ENCODE measurements at places on chromosomes 1 and 21.
A peak's percentile ranks its signal among the peaks of the same experiment; 100 is the strongest.

DNA sequence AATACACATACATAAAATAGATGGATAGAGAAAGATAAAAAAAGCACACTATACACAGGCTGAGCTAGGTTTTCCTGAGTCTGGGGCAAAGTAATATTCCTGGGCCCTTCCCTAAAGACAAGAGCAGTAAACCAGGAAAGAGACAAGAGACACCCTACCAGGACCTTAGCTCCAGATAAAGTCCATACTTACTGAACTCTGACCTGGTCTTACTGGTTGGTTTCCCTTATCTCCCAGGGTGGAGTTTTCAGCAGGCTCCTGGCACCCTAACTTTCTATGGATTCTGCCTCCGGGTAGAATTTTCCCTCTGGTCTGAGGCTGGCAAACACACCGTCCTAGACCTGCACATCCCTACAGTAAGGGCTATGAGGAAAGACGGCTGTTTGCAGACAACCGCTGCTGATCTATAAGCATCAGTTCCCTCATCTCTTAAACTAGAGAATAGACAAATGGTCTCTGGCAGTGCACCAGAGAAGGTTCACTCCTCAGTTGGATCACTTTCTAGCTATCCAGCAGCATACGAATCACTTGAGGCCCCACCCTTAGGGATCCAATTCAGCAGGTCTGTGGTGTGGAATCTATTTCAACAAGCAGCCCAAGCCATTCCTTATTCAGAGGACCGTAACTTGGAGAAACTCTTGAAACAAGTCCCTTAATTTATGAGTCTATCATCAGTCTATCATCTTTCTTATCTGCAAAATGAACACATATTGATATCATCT is 52.0 kb downstream of the ARHGEF11 start:
- no peak for DNase-seq

GRCh38 chr1:39061951-39062350 is 35.8 kb downstream of the NDUFS5 start:
- no peak for DNase-seq

GRCh38 chr1:236809148-236809547 is 14.1 kb downstream of the MTR start:
- no peak for DNase-seq

DNA sequence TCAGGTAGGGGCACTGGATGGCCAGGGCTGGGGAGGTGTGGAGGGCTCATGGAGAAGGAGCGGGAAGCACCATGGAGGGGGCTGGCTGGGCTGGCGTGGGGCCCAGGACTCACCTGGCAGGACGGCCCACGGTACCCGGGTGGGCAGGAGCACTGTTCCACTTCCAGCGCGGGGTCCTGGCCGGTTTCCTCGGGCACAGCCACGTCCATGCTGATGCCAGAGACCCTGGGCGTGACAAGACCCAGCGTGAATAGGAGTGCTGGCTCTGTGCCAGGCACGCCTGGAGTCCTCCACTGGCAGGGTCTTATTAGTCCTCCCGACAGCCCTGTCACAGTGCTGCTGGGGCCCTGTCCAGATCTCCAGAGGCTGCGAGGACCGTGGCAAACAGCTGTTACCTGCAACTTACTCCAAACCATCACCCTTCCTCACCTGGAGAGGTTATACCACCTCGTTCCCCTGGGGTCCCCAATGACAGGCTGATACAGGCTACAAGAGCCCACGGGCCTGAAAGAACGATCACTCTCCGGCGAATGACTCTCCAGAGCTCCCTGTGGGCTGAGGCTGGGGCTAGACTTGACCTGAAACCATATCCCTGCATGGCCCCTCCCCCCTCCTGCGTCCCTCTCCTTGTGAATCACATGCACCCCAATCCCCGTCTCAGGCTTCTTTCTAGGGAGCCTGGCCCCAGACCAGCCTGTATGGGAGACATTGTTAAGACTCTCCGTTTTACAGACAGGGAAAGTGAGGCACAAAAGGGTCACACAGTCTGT is 62.1 kb downstream of the HSPG2 start:
- no peak for DNase-seq

GRCh38 chr1:151711951-151712350 is 4.7 kb downstream of the CELF3 start:
- DNase-seq = no peak

DNA sequence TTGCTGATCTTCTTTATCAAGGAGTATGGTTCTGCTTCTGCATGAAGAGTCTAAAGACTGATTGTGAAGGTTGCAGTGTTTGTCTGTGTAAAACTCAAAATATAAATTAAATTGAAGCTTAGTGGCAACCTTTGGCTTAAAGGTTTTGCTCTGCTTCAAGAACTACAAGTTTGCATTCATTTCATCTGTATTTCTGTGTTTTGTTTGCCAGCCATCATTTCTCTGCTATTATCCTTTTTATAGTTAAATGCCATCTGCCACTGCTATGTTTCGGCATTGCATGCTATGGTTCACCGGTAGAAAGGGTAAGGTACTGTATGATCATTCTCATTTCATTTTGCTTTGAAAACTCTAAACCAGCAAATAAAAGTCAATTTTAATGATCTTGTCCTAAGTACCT is 52.9 kb downstream of the OSBPL9 start:
- no peak for DNase-seq

- no peak for DNase-seq
Observed at GRCh38 chr1:203666609-203667008, 40.0 kb downstream of the ATP2B4 start.

DNA sequence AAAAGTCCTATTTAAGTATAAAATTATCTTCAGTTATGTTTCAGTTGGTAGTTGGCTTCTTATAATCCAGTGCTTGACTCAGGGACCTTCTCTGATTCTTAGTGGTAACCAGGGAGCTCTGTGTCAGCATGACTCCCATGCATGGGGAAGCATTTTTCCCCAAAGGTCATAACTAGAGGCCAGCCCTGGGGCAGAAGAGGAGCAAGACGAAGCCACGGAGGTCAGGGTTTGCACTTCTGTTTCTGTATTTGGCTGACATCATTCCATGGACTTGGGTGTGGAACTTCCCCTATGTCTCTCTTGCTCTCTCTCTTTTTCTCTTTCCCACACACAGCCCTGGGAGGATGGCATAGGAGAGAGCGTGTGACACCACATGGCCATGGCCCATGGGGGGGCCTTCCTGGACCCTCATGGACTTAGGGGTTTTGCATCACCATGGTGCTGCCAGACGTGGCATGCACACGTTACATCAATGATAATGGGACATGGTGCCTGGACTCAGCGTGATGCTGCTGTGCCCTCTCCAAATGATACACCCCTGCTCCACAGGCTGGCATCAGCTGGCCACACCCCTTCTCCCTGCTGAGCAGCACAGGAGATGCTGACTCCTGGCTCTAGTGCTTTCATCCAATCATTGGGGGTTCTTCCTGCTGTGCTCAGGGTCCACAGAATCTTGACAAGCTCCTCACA is 260.5 kb downstream of the KCNJ6 start:
- DNase-seq = no peak

- no peak for DNase-seq
Observed at GRCh38 chr1:4176841-4177240, 276.8 kb upstream of the C1orf174 start.

GRCh38 chr21:45393021-45393420 is 11.9 kb upstream of the COL18A1 start:
- no peak for DNase-seq

GRCh38 chr21:40635391-40635790 is 211.6 kb downstream of the DSCAM start:
- DNase-seq = no peak

DNA sequence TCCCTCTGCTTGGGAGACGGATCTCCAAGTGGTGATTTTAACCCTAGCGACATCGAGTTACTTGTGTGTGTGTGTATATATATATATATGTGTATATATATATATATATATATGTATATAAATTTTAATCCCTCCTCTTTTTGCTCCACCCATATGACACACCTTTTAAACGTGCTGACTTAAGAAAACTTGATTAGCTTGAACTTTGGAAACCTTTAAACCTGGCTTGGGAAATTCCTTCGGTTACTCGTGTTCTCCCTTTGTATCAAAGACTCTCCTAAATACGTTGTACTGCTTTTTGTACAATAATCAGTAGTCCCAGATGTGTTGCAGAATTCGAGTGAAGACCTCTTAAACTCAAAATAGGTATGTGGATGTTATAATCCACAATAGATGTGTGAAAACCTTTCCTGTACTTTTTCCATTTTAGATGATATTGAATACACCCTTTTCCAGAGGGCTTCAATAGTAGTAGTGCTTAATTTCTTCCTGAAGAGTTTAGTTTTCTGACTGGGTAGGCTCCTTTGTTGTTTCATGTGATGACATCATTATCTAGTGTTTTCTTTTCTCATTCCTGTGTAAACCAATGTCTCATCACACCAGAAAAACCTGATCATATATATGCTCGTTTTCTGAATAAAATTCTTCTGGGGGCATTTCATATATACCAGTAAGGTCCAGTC is 1.4 kb downstream of the RNF11 start:
- DNase-seq = peak; percentile 38

- DNase-seq = no peak
Observed at GRCh38 chr21:26112127-26112742, 58.3 kb downstream of the APP start.

- peak; percentile 74 for DNase-seq
Observed at GRCh38 chr1:201406831-201407406, 7.8 kb upstream of the LAD1 start.

GRCh38 chr1:187244623-187245022 is 415.9 kb downstream of the PLA2G4A start:
- no peak for DNase-seq

GRCh38 chr1:33802268-33802667 is 61.6 kb upstream of the HMGB4 start:
- DNase-seq = no peak

- no peak for DNase-seq
Observed at GRCh38 chr1:203828503-203828902, 32.9 kb upstream of the SNRPE start.

DNA sequence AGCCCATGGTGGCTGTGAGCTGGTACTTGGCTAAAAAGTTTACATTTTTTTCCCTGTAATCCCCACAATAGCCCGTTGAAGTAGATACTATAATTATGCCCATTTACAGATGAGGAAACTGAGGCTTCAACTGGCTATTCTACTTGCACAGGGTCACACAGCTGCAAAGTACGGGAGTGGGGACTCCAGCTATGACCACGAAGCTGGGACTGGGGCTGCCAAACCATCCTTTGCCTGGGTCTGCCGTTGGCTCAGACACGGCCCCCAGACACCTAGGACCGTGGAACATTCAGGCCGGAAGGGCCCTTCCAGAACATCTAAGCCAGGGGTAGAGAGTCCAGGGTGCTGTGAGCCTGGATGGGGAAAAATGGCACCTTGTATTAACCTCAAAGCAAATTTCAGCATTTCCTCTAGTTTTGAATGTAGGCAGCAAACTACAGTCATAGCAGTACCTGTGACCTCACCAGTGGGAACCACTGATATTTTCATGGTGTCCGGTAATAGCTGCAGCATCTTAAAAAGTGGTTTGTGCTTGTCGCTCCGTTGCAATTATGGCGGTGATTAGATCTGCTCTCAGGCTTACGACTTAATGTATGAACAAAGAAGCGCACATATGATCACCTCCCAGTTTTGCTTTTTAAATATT is 4.3 kb downstream of the TP73 start:
- no peak for DNase-seq

- DNase-seq = no peak
Observed at GRCh38 chr1:110056776-110057175, 13.7 kb downstream of the ALX3 start.

- DNase-seq = no peak
Observed at GRCh38 chr21:39712976-39713375, 32.0 kb upstream of the IGSF5 start.

DNA sequence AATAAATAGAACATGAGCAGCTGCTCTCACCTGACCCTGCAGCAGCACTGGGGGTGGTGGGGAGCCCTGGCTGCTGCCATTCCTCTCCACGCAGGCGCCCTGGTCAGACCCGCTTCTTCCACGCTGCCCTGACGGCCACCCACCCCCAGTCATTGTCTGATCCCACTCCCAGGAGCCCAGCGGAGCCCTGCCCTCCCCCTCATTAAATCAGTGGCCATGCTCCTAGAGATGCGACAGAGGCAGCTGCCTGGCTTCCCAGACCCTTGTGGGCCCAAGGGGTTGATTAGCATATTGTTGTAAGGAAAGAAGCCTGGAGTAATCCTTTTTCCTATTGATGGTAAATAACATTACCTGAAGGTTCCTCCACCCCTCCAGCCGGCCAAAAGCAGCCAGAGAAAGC is 301.5 kb downstream of the RRAGC start:
- no peak for DNase-seq

- DNase-seq = no peak
Observed at GRCh38 chr1:14262637-14263036, 335.8 kb upstream of the KAZN start.

- DNase-seq = no peak
Observed at GRCh38 chr1:226654668-226655055, 84.4 kb downstream of the ITPKB start.

GRCh38 chr1:191290441-191290840 is 812.8 kb upstream of the BRINP3 start:
- peak; percentile 36 for DNase-seq

DNA sequence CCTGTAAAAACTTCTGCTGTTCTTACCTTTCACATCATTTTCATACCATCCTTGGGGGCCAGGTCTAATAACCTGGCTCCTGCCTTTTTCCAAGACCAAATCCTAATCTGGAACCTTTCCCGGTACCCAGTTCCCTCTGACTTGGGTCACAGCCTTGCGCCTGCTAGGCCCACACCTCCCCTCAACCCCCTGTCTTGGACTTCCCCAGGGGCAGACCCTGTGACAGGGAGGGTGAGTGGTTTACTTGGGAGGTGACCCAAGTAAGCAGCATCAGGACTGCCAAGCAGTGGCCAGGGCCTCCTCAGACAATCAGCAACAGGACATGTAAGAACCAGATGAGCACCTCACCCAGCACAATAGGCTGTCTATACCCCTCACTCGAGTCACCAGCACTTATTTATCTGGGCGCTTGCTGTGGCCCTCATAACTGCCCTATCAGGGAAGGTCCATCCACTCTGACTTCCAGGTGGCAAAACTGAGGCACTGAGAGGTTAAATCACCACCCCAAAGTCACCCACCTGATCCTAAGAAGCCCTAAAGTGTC is 124.7 kb downstream of the MATN1 start:
- DNase-seq = no peak

DNA sequence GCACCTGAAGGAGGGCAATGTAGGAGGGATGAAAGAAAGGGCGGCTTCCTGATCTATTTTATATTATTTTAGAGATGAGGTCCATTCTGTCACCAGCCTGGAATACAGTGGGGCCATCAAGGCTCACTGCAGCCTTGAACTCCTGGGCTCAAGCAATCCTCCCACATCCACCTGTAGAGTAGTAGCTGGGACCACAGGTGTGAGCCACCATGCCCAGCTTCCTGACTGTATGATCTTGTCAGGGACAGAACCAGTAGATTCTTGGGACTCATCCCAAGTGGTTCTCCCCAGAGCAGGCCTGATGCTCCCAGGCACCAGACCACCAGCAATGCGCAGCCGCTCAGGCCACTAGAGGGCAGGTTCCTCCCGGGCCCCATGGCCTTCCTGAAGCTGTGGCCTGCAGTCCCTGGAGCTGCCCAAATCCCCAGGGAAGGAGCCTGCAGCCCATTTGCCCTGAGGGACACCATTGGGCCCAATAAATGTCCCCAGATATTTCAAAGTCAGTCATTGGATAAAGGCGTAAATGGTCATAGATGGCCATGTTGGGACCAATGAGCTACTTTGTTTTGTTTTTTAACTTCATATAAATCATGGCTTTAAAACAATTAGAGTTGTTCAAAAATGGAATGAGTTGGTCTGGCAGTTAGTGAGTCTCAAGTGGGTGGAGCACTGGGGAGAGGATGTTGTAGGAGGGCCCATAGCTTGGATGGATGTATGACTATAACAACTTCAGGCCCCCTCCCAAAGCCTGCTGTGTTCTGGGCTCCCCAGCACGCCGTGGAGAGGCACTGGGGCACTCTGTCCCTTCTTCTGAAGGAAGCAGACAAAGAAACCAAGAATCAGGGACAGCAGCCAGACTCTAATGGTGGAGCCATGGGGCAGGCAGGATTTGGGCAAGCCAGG is 44.7 kb upstream of the GOLT1A start:
- DNase-seq = peak; percentile 31

Measured in RCC 7860 (cell line).